ENCODE measurements at places on chromosomes 1 and 21.

- DNase-seq: no peak
Observed at GRCh38 chr21:44414291-44415072, 40.8 kb upstream of the LRRC3 start.

- no peak for DNase-seq
Observed at GRCh38 chr1:12142891-12143630, 23.7 kb upstream of the TNFRSF1B start.

DNA sequence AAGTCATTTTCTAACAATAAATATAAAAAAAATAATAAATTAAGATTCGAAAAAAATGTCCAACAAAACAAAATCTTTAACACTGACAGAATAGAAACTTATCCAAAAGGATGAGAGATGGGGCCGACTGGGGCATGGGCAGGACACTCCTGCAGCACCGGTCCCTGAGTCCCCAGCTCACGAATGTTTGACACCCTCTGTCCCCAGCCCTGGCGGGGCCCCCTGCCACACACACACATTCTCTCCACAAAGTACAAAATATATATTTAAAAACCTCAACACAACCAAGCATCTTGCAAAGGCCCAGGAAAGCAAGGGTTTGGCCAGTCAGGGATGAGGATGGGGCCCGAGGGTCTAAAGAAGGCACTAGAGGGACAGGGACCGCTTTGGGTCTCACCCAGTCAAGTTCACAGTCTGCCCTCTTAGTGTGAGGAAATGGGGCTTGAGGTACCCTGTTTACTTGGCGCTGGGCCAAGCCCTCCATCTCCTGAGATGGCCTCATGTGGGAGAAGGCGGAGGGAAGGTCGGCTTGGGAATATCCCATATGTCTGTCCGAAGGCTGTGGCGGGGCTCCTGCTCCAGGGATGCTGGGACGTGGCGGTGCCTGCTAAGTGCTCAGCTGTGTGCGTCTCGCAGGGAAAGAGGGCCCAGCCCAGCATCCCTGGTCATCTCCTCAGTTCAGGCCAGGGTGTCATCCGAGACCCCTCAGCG is 31.3 kb downstream of the EPHA2 start:
- no peak for DNase-seq

DNA sequence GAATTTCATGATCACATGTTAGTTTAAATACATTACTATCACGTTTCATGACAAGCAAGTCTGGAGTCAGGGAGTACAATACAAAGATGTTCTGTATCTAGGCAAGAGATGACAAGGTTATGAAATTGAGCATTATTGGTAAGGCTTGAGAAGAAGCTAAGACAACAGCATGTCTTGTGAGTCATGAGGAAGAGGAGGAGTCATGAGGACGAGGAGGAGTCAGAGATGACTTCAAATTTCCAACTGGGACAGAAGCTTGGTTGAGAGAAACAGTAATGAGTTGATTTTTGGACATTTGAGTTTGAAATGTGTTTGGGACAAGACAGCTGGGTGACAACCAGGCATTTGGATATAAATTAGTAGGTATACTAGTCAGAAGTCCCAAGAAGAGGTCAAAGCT is 4.3 kb upstream of the UBE2U start:
- peak; percentile 15 for DNase-seq

- DNase-seq: no peak
Observed at GRCh38 chr1:84350104-84350503, 48.2 kb upstream of the DNASE2B start.

DNA sequence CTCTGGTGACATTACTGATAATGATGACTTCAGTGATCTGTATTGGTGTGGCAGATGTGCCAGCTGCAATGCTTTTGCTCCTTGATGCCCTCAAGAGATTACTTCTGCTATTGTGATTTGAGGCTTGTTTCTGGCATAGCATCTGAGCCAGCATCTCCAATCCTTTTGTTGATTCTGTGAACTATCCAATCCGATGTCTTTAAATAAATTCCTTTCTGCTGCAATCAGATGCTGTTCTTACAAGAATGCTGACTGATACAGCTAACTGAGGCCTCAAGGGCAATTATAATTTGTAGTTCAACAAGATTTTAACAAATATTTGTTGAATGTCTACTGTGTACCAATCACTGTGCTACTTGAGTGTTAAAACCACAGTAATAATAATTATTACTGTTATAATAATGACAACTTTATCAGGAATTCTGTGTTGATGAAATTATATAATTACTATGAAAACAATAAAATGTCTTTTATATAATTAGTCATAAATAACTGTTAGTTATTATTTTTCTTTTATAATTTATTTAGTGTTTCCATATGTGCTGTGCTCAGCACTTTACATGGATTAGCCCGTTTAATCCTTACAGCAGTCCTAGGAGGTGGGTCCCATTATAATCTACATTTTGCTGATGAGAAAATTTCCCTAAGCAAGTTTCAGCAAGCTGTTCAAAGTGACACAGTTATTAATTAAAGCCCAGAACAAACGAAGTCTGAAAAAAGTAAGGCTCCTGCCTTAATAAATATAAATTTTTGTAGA is 308.2 kb downstream of the BRINP3 start:
- no peak for DNase-seq

DNA sequence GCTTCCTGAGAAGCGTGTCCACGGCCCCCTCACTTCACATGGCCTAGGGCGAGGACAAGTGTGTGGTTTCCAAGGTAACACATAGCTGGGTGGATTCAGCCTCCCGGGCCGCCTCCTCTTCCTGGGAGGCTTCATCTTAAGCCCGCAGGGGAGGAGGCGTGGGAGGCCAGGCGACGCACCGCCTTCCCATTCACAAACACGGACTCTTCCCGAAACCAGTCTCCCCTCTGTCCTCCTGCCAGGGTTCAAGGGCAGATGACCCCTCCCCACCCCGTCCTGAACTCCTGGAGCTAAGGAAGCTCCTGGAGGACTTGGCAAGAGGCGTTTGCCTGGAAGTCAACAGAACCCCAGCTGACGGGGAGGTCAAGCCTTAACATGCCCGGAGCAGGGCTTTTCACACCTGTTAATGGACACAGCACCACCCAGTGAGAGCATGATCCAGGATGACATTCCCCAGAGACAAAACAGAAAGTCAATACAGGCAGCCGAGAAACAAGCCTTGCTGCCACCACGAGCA is 56.7 kb downstream of the KCNN3 start:
- no peak for DNase-seq

- DNase-seq: no peak
Observed at GRCh38 chr21:35989138-35989735, 71.1 kb downstream of the SETD4 start.

- DNase-seq: no peak
Observed at GRCh38 chr1:160028426-160028825, 3.4 kb downstream of the PIGM start.

DNA sequence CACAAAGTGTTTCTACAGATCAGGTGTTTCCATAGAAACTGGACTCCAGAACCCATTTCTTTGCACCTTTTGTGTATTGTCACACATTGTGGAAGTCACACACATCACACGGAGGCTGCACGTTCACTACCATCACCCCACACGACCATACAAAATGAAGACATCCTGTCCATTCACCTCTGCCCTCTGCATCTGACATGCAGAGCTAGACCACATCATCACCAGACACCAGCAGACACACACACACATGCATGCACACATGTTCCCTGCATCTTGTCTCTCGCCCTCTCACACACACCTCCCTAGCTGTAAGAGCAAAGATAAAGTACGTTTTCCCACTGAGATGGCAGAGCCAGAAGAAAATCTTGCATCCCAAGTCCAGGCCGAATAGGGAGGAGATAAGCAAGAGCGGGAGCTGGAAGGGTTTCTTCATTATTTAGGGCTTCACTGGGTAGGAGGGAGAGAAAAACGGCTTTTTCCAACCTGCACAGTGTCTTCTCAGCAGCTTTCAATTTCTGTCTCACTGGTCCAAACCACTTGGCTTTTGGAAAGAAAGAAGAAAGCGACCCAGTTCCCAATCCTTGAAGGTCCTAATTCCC is 709 bp downstream of the PRELP start:
- DNase-seq: no peak

DNA sequence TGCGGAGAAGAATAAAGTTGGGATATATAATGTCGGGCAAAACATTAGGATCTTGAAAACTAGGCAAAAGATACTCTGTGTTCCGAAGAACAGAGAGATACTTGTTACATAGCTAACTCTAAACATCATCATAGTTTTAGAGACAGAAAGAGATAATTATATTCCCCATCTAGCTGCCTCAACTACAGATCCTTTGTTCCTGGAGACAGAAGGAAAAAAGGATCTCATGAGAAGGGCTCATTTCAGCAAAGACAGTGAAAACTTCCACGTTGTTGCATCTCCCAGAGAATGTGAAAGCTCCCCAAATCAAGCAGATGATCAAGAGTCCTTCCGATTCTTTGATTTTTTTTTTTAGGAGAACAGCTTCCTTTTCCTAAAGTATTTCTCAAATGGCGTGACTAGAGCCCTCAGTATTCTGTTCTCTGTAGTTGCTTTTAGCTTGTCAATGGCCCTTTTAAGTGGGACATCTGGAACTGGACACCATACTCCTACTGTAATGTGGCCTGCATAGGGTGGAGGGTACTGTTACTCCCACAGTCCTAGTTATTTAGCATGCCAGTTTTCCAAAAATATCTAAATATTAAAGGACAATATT is 1048.2 kb downstream of the TTLL7 start:
- DNase-seq: no peak

GRCh38 chr1:232998646-232999045 is 48.2 kb downstream of the NTPCR start:
- DNase-seq: no peak

GRCh38 chr1:40785446-40785845 is 1.9 kb downstream of the KCNQ4 start:
- no peak for DNase-seq

DNA sequence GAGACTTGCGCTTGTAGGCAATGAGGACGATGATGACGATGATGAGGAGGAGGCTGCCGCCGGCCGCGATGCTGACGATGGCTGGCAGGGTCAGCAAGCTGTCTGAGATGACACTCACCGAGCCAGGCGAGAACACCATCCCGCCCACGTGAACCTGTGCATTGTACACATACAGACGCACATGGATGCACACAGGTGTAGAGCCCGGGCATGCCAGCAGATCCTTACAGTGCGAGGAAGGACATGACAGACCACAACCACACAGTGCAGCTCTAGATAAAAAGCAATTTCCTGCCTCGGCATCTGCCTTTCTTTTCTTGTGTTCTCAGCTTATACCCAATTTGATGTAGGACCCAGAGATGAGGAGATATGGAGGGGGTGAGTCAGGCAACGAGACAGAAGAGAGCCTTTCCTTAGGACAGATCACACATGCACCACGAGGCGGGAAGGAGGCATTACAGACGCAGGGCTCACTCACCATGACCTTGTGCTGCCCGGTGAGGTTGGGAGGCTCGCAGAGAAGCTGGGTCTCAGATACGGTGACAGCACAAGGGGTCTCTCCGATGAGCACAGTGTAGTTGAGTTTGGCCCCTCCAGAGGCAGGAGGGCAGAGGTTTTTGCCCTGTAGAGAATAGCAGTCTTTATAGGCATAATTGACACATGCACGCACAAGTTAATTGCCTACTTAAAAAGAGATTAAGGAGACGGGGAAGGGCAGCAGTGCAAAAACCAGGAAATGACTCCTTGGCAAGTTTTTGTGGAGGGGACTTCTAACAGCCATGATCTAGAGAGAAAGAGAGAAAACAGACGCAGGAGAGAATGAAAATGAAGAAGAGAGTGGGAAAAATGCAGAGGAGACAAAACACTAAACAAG is 133.9 kb upstream of the CD34 start:
- DNase-seq: no peak

GRCh38 chr1:168760241-168760640 is 31.2 kb upstream of the DPT start:
- DNase-seq: no peak

- DNase-seq: no peak
Observed at GRCh38 chr1:60575326-60575977, 501.9 kb upstream of the C1orf87 start.

- no peak for DNase-seq
Observed at GRCh38 chr1:243628476-243628907, 221.6 kb downstream of the AKT3 start.

DNA sequence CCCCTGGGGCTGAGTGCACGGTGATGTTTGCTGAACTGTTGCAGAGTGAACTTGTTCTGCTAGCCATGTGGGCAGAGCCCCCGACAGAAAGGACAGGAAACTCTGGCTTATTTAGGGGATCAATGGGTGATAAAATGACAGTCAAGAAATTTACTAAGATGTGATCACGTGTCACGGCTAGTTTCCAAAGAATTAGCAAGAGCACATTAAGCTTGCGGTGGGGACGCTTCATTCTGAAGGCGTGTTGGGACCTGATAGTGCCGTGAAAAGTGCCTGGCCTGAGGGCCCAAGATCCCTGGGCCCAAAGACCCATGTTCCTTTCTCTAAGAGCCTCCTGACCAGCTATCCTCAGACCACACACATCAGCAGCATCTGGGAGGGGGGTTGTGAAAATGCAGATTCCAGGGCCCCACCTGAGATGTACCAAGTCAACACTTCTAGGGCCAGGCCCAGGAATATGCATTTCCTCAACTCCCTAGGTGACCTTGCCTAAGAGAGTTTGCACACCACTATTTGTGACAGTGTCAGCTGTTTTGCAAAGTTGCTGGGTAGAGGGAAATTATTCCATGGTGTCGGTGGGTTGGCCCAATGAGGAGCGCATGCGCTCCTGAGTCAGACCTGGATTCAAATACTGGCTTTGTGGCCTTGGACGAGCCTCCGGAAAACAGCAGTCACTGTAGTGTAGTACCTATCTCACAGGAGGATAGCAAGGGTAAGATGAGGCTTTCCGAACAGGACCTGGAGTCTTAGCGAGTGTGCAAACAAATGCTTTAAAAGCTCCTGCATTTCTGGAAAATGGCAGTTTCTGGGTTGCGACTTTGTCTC is 77.5 kb downstream of the SPSB1 start:
- no peak for DNase-seq

GRCh38 chr21:34732388-34732821 is 63.6 kb downstream of the CLIC6 start:
- no peak for DNase-seq

GRCh38 chr1:147600119-147601111 is 59.1 kb downstream of the BCL9 start:
- DNase-seq: peak; percentile 24

- no peak for DNase-seq
Observed at GRCh38 chr1:75992312-75992711, 60.1 kb upstream of the ASB17 start.

DNA sequence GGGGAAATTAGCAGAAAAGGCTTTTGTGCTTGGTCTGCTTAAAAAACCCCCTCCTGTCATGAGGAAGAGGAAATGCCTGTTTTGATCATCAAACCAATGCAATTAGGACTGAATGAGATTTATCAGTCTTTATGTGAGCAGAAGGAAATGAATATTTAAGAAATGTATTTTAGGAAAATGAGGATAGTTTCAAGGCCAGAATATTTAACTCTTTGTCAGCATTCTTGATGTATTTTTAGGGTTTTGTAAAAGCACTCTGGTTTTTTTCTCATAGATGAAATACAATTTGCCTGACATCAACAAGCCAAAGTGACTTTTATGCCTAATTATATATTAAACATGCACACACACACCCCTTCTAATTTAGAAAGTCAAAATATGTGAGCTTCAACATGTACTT is 213.8 kb downstream of the GRIK1 start:
- no peak for DNase-seq

- no peak for DNase-seq
Observed at GRCh38 chr1:165855010-165855838, 27.8 kb downstream of the UCK2 start.

GRCh38 chr1:47850451-47850850 is 146.7 kb downstream of the TRABD2B start:
- DNase-seq: no peak

GRCh38 chr1:112239683-112240330 is 156.2 kb upstream of the CTTNBP2NL start:
- no peak for DNase-seq

GRCh38 chr1:168157638-168158037 is 20.9 kb upstream of the GPR161 start:
- no peak for DNase-seq

All from H54 (cell line).